ENCODE measurements at places on chromosomes 4 and X. TPM values are rescaled to one million over a fixed set of nuclear protein-coding genes. Genes with fewer than 3 reads are reported as not detected.

The PIR gene
- total RNA-seq = not detected

The SETD7 gene
- total RNA-seq = 50.8 TPM

The FHIP1A gene
- 0.39 TPM for total RNA-seq

The SH2D1A gene
- 42.7 TPM for total RNA-seq

The RASL11B gene
- total RNA-seq = 0.30 TPM

The SMPX gene
- not detected for total RNA-seq

The SLC16A2 gene
- total RNA-seq = 0.15 TPM

The DCLK2 gene
- total RNA-seq = 0.12 TPM

The BGN gene
- not detected for total RNA-seq

The DAPP1 gene
- total RNA-seq = 29.8 TPM

- no peak overlapping the region for H3K27ac ChIP-seq
- no peaks in the 10 kb centered on the region for H3K27me3 ChIP-seq
- H3K4me3 ChIP-seq = no peak overlapping the region
- no peak for DNase-seq
These were observed 664 bp downstream of the PIR start for GRCh38 chrX:15492469-15492868.

DNA sequence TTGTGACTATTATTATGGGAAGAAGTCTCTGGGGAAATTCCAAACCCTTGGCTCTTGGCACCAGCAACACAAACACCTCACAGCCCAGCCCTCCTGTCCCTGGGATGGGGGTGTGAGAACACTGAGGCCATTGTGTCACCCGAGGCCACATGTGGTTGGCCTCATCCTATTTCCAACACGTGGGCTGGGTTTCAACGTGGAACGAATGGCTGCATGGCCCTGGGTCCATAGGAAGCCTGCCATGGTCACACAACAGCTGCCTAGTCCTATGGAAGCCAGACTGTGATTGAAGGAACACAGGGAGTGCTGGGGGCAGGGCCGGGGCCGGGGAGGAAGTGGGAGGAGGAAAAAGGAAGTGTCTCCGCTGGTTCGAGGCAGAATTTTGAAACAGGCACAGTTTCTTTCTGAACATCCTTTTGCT, 10.0 kb downstream of the CLCN4 start:
- H3K27ac ChIP-seq = no peak overlapping the region
- H3K4me1 ChIP-seq = peaks cover 3% of the 10 kb centered on the region
- no peak for DNase-seq
- H3K36me3 ChIP-seq = no peaks in the 10 kb centered on the region
- no peaks in the 10 kb centered on the region for H3K27me3 ChIP-seq

DNA sequence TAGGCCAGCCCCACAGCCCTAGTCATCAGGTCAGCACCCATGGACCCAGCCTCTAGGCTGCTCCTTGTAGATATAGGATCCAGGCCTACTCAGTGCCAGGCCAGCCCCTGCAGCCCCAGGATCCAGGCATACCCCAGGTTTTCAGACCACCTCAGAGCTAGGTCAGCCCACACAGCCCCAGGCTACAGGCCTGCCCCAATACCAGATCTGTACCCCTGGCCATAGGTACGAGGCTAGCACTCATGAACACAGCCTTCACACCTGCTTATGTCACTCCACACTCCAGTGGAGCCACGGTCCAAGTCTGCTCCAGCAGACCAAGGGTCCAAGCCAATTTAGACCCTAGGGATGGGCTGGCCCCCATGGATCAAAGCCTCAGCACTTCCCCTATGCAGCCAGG, 191.0 kb downstream of the DLG3 start:
- no peak overlapping the region for H3K27ac ChIP-seq
- no peaks in the 10 kb centered on the region for H3K27me3 ChIP-seq
- no peaks in the 10 kb centered on the region for H3K36me3 ChIP-seq
- H3K4me3 ChIP-seq = no peak overlapping the region
- no peak for DNase-seq

- no peaks in the 10 kb centered on the region for H3K27me3 ChIP-seq
- peak overlapping the region; percentile 74 for H3K27ac ChIP-seq
- H3K36me3 ChIP-seq = no peaks in the 10 kb centered on the region
- peak overlapping the region; percentile 83 for H3K4me3 ChIP-seq
- no peak for DNase-seq
- peaks cover 9% of the 10 kb centered on the region for H3K4me1 ChIP-seq
These were observed 6.0 kb downstream of the GAGE10 start for GRCh38 chrX:49309401-49309981.

DNA sequence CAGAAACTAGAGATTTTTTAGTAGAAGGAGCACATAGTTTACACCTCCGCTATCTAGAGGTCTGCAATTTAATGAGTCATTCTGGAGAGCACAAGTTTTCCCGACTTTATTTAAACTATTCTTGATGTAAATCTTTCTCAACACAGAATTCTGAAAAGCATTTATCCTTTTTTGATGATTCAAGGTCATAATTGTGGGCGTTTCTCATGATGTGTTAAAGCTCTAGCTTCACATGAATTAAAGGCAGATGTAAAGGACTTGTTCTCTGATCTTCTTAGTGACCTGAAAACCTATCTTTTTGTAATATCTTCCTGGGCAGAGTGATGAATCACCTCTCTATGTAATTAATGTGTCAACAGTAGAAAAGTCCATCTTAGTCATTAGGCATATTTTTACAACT, 128.8 kb downstream of the COMMD8 start:
- no peaks in the 10 kb centered on the region for H3K4me1 ChIP-seq
- no peak overlapping the region for H3K4me3 ChIP-seq
- no peak for DNase-seq
- no peaks in the 10 kb centered on the region for H3K36me3 ChIP-seq

DNA sequence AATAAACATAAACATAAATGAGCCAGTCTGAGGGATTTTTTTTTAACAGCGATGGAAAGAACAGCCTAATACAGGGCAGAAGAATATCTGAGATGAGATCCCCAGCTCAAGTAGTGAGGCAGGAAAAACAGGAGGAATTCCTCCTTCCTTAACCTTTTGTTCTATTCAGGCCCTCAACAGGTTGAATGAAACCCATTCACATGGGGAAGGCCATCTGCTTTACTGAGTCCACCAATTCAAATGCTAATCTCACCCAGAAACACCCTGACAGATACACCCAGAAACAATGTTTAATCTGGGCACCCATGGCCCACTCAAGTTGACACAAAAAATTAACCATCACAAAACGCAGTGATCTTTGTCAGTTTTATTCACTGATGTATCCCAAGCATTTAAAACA, 45.5 kb downstream of the SMIM31 start:
- no peaks in the 10 kb centered on the region for H3K4me1 ChIP-seq
- DNase-seq = no peak
- no peaks in the 10 kb centered on the region for H3K36me3 ChIP-seq
- H3K27ac ChIP-seq = no peak overlapping the region
- no peaks in the 10 kb centered on the region for H3K27me3 ChIP-seq
- no peak overlapping the region for H3K4me3 ChIP-seq

DNA sequence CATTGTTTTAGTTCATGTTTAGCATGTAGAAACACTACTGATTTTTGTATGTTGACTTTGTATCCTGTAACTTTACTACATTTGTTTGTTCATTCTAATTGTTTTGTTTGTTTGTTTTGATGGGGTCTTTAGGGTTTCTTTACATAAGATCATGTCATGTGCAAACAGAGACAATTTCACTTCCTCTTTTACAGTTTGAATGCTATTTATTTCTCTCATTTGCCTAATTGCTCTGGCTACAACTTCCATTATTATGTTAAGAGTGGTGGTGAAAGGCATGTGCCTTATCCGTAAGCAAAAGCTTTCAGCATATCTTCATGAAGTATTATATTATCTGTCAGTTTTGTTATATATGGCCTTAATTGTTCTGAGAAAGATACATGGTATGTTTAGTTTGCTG, 571.1 kb downstream of the PCDH7 start:
- DNase-seq = no peak
- H3K27me3 ChIP-seq = no peaks in the 10 kb centered on the region
- H3K27ac ChIP-seq = no peak overlapping the region
- no peaks in the 10 kb centered on the region for H3K36me3 ChIP-seq
- no peaks in the 10 kb centered on the region for H3K4me1 ChIP-seq

DNA sequence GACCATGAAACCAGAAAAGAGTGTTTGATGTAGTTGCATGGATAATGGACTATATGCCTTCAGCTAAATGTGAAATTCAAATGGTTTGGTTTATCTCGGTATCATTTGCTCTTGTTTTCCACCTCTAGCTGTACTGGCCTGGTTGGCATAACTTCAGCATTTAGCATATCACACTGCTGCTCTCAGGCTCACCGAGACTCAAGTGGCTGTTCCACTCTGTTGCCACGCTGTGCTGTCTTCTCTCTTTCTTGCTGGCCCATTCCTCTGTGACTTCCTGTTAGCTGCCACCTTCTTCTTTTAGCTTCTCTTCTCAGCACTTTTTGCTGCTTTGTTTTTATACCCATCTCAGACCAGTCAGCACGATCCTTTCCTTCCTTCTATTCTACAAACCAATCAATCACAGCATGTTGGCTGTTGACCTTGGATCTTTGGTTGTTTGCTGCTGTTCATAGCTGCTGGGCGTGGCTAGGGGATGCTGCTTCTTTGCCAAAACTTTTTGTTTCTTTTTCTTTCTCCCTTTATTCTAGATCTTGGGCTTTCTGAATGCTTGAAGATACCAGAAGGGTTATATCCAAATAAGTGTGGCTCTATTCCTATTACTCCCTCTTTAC, 24.0 kb downstream of the INTS6L start:
- peak overlapping the region; percentile 42 for H3K4me3 ChIP-seq
- peaks cover 15% of the 10 kb centered on the region for H3K4me1 ChIP-seq
- DNase-seq = no peak
- H3K36me3 ChIP-seq = peaks cover 25% of the 10 kb centered on the region
- H3K27me3 ChIP-seq = no peaks in the 10 kb centered on the region
- H3K27ac ChIP-seq = peak overlapping the region; percentile 41

DNA sequence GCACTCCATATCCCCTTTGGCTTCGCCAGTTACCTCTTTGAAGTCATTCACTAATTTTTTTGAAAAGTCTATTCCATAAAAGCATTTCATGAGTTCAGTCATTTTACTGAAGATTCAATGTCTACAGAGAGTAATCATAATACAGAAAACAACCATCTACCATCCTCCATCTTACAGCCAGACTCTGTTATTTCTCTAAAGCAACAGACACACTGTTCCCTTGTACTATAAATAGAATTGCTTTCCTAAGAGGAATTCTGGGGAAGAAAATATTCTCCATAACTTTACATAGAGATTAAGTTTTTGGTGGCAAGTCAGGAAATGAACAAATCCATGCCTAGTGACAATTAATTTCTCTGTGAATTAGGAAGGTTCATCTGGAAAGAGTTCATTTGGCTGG, 37.0 kb downstream of the XK start:
- H3K27me3 ChIP-seq = no peaks in the 10 kb centered on the region
- DNase-seq = no peak
- H3K4me3 ChIP-seq = no peak overlapping the region
- H3K36me3 ChIP-seq = no peaks in the 10 kb centered on the region

GRCh38 chrX:23434356-23434884, 99.8 kb downstream of the PTCHD1 start:
- H3K36me3 ChIP-seq = no peaks in the 10 kb centered on the region
- no peak overlapping the region for H3K27ac ChIP-seq
- no peak overlapping the region for H3K4me3 ChIP-seq

DNA sequence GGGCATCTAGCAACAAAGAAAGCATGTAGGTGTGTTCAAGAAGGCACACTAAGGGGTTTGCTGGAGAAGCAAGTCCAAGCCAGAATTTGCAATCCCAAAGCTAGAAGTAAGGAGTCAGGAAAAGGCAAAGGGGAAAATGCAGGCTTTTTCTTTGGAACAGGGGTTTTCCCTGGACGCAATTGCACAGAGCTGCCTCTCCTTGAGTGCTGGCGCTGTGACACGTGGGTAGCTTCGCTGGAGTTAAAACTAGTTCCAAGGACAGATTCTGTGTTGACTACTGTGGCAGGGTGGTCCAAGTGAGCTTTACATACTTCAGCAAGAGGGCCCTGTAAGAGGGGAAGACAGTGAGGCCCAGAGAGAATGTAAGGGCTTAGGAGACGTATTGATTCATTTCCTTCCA, 277.1 kb downstream of the ADGRA3 start:
- no peak overlapping the region for H3K4me3 ChIP-seq
- no peaks in the 10 kb centered on the region for H3K27me3 ChIP-seq

DNA sequence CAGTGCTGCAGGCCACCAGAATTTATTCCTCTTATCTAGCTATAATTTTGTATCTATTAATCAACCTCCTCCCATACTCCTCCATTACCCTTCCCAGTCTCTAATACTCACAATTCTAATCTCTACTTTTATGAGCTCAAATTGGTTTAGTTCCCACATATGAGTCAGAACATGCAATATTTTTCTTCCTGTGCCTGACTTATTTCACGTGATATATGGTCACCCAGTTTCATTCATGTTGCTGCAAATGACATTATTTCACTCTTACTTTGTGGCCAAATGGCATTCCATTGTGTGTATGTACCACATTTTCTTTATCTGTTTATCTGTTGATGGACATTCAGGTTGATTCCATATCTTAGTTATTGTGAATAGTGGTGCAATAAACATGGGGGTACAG, 483.5 kb downstream of the ACTRT1 start:
- no peak overlapping the region for H3K4me3 ChIP-seq
- H3K27me3 ChIP-seq = no peaks in the 10 kb centered on the region
- H3K27ac ChIP-seq = no peak overlapping the region

GRCh38 chr4:51895158-51895557, 52.2 kb downstream of the DCUN1D4 start:
- no peak overlapping the region for H3K4me3 ChIP-seq
- no peak overlapping the region for H3K27ac ChIP-seq
- H3K27me3 ChIP-seq = no peaks in the 10 kb centered on the region
- no peaks in the 10 kb centered on the region for H3K4me1 ChIP-seq
- H3K36me3 ChIP-seq = peaks cover 19% of the 10 kb centered on the region

- H3K4me1 ChIP-seq = no peaks in the 10 kb centered on the region
- H3K36me3 ChIP-seq = peaks cover 2% of the 10 kb centered on the region
- no peak overlapping the region for H3K4me3 ChIP-seq
These were observed 8.4 kb downstream of the ZNF280C start for GRCh38 chrX:130260316-130260715.

DNA sequence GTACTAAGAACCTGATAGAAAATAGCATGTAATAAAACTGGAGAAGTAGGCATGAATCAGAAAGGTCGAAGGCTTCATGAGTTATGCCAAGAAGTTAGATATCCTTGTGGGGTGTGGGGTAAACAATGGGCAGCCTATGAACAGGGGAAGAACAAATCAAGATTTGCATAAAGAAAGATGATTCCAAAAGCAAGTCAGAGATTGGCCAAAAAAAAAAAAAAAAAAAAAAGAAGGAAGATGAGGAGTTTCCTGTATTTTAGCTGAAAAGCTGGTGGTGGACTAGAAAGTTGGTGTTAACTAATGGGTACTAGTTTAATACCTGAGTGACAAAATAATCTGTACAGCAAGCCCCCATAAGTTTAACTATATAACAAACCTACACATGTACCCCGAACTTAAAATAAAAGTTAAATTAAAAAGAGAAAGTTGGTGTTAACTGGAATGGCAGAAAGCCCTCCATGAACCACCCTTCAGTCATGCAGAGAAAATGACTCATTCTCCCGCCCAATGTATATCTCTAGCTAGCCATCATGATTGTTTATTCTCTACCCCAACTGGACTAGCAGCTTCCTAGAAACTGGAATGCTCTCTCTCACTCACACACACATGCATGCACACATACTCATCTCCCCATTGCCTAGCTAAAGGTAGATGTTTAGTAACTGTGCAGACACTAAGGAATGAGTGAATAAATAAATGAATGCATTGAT, 41.7 kb downstream of the ATP11C start:
- no peak overlapping the region for H3K4me3 ChIP-seq
- H3K27me3 ChIP-seq = no peaks in the 10 kb centered on the region
- no peaks in the 10 kb centered on the region for H3K4me1 ChIP-seq
- no peak overlapping the region for H3K27ac ChIP-seq
- DNase-seq = no peak
